Stimulated activated CD4-positive, alpha-beta T cell treated with anti-CD3 and anti-CD28 coated beads, TNF-alpha, amount 100 ng/mL, for 24 hours (primary cell): ENCODE measurements at places on chromosomes 2 and 18.

DNA sequence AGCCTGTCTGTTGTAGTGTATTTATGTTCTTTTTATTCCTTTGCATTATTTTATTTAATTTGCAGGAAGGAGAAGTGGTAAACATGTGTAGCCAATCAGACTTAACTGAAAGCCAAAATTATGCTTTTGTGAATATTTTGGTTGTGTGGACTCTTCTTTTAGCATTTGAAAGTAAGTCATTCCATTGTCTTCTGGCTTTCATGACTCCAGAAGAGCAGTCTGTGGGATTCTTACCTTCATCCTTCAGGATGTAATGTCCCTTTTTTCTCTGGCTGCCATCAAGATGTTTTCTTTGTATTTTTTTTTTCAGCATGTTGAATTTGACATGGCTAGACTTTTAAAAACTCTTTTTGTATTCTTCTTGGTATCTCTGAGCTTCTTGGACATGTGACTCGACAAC lies 895.2 kb upstream of the ZEB2 start:
- no peak for DNase-seq

- no peak for DNase-seq
These were observed 96.9 kb downstream of the HNRNPLL start for GRCh38 chr2:38505779-38506178.

DNA sequence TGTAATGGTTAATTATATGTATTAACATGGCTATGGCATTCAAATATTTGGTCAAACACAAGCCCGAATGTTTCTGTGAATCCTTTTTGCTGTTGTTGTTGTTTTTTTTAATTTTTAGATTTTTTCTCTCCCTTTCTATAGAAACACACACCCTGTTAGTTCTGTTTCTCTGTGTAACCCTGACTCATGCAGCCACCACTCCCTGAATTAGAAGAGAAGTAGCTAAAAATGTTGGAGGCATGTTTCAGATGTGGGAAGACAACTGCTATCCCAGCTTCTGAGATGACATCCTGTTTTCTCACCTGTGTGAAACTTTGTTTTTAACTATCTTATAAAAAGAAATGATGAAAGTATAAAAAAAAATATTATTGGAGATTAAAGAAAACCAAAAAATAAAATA lies 219.6 kb upstream of the RGPD4 start:
- no peak for DNase-seq

- DNase-seq: no peak
These were observed 981 bp downstream of the RAMP1 start for GRCh38 chr2:237860273-237860935.

- no peak for DNase-seq
These were observed 33.9 kb upstream of the TSPYL6 start for GRCh38 chr2:54289917-54290316.

- DNase-seq: no peak
These were observed 986.5 kb downstream of the TDRD15 start for GRCh38 chr2:22110244-22110651.

DNA sequence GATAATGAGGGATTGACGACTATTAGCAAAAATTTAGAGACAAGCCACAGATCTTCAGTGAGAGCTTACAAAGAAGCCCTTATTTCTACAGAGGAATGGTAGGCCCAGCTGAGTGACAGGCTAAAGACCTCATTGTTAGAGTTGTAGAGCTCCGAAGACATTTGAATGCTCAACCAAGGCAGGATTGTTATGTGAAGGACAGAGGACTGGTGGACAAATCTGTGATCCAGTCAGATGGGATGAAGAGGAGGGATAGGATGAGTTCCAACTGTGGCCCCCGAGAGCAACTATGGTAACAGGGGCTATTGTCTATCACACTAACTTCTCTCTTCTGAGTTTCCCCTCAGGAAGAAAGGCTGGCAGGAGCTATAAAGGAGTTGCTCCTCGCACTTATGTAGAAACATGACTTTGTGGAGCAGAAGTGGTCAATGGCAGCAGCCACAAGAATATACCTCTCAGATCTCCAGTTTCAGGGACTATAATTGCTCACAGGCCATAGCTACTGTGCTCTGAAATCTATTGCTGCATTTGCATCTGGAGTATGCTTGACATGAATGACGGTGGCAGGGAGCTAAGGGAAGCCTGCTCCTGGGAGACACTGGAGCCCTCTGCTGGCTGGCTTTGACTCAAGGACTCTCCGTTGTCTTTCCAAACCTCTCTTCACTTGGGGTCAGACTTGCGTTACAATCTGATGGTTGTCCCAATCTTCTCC lies 50.3 kb upstream of the GREB1L start:
- DNase-seq: no peak

GRCh38 chr2:235421618-235422017 lies 72.2 kb upstream of the AGAP1 start:
- no peak for DNase-seq

DNA sequence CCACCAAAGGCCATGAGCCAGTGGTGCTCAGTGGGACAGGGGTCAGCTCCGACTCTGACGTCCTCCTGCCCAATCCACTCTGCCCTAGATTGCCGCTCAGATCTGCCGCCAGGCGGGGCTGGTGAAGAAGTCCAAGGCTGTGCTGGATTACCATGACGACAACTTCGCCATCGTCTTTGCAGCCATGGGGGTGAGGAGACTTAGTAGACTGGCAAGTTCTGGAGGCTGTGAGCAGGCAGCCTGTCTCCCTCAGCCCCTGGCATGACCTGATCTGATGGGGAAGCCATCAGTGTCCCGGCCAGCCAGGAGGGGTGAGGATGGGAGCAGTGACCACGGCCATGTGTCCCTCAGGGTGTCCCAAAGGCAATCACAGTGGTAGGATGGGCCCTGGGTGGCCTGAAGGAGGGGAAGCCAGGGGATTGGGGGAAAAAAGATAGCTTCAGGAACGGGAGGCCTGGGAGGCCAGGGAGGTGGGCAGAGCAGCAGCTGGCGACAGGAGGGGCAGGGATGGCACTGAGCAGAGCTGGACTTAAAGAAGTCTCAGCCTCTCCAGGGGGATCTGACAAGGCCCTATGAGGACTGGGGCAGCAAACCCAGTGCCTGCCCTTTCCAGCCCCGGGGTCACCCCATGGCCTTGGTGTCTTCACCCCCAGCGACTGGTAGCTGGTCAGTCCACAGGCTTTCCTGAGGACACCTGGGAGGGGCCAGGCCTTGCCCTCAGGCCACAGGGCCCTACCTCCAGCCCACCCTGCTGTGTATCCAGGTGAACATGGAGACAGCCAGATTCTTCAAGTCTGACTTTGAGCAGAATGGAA lies 17.4 kb upstream of the ANKRD53 start:
- DNase-seq: no peak

DNA sequence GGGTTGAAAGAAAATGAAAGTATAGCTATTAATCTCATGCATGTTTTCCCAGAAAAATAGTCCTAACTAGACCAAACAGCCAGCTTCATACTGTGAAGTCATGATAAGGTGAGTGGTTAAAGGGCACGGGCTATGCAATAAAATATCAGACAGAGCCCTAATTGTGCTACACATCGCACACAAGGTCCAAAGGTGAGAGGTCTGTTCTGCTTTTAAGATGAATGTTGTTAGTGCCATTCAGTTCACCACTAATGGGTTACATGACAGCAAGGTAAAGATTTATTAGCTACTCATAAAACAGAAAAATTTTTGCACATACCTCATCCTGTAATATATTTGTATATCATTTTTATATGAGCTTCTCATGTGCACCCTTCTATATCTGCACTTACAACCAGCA lies 105.0 kb upstream of the STK17B start:
- no peak for DNase-seq

- DNase-seq: no peak
These were observed 44.0 kb downstream of the TRAK2 start for GRCh38 chr2:201407265-201407664.

DNA sequence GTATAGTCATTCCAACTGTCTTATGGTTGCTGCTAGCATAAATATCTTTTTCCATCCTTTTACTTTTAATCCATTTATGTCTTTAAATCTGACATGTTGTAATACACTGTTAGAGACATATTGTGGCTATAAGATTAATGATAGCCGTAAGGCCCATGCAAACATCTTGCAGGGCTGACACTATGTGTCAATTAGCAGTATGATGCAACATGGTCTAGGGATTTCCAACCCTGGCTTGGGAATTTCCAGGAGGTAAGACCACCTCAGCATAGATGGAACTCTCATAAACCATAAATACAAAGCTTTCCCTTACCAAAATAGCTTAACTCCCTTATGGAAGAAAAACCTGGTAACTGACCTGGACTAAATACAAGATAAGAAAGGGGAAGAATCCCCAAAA lies 16.5 kb downstream of the SCLY start:
- no peak for DNase-seq

GRCh38 chr2:236287656-236288055 lies 23.4 kb upstream of the ASB18 start:
- no peak for DNase-seq

DNA sequence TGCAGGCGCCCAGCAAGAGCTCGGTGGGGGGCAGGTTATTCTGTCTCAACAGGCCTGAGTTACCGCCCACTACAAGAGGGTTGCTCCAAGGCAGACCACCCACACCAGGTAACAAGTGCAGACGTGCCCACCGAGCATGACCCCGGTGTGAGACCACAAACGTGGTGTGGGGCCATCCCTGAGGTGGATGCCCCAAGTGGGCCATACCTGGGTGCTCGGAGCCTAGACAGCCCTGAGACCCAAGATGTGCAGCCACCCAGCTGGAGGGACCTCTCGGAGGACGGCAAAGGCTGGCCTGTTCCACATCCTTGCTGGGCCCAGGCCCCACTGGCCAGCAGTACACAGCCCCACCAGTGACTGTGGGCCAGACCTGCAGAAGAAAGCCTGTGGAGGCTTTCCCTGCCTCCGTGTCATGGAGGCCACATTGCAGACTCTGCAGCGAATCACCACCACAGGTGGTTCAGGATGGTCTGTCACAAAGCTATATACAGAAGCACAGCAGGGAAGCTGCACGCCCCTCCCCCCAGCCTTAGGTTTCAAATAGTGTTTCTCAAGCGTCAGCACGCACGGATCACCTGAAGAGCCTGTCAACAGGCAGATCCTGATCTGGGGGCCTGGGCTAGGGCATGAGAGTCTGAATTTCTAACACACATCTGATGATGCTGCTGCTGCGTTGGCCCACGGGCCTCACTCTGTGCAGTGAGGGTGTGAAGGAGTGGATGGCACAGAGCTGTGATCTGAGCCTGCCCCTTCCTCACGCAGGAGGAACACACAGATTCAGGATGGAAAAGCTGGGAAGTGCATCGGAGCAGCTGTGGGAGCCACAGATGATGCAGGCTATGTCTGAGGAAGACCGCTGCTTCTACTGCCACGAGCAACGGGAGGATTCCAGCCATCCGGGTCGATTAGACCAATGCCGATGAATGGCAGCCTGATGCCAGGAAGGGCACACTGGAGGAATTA lies 96.8 kb downstream of the UXS1 start:
- DNase-seq: no peak

- no peak for DNase-seq
These were observed 102.5 kb downstream of the OLA1 start for GRCh38 chr2:174145827-174146226.

- no peak for DNase-seq
These were observed 29.6 kb downstream of the ADI1 start for GRCh38 chr2:3489764-3490115.

- no peak for DNase-seq
These were observed 610.2 kb downstream of the ZEB2 start for GRCh38 chr2:143909577-143910353.

GRCh38 chr2:102418421-102418961 lies 4.5 kb upstream of the IL18RAP start:
- no peak for DNase-seq

GRCh38 chr2:30231996-30232800 lies 864 bp downstream of the LBH start:
- DNase-seq: peak; percentile 64

- no peak for DNase-seq
These were observed 862 bp upstream of the TMEM177 start for GRCh38 chr2:119678021-119678656.

DNA sequence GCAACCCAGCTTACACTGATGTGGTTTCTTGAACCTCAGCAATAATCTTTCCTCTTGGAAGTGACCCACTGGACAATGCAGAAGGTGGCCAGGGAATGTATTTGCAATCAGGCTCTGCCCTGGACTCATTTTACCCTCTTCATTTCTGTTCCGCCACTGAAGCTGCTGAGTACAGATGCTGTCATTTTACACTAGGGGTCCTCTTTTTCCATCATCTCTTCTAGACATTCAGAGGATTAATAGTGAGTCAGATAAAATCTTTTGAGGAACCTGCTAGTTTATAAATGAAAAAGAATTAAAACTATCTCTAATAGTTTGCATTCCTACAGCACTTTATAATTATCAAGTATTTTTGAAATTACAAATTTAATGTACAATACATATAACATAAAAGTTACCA lies 87.9 kb upstream of the PNPT1 start:
- DNase-seq: no peak

- DNase-seq: no peak
These were observed 9.8 kb upstream of the SAP130 start for GRCh38 chr2:128037649-128038048.

GRCh38 chr2:106184857-106185256 lies 9.2 kb downstream of the UXS1 start:
- DNase-seq: no peak

DNA sequence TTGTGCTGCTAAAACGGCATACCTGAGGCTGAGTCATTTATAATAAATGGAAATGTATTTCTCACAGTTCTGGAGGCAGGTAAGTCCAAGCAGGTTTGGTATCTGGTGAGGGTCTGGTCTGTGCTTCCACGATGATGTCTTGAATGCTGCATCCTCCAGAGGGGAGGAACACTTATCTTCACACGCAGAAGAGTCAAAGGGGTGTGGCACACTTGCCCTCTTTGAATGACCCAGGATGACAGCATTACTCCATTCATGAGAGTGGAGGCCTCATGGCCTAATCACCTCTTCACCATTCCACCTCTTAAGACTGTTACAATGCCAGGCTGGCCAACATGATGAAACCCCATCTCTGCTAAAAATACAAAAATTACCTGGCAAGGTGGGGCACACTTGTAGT lies 61.0 kb downstream of the NCAPH start:
- DNase-seq: no peak

DNA sequence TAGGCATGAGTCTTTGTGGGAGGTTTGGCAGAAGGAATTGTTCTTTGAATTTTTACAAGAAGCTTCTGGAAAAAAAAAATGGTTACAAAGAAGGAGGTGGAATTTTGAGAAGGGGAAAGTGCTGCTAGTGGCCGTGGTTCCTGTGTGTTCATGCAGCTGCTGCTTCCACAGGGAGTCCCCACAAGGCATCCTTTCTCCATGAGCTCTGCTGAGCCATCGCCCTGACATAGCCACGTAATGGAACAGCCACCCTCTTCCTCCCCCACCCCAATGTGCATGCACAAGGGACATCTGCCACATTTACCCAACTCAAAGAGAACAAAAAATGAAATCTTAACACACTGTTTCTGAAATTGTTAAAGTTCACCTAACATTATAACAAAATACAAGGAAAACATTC lies 529.7 kb downstream of the SATB2 start:
- DNase-seq: no peak

GRCh38 chr2:237857791-237858190 lies 1.6 kb upstream of the RAMP1 start:
- DNase-seq: no peak
